ENCODE measurements at places on chromosomes 7 and 10.

- H3K4me1 ChIP-seq: no peaks in the 10 kb centered on the region
- H3K27me3 ChIP-seq: no peaks in the 10 kb centered on the region
- no peak overlapping the region for H3K4me3 ChIP-seq
Observed at GRCh38 chr7:22934473-22935065, 79.4 kb downstream of the HYCC1 start.

DNA sequence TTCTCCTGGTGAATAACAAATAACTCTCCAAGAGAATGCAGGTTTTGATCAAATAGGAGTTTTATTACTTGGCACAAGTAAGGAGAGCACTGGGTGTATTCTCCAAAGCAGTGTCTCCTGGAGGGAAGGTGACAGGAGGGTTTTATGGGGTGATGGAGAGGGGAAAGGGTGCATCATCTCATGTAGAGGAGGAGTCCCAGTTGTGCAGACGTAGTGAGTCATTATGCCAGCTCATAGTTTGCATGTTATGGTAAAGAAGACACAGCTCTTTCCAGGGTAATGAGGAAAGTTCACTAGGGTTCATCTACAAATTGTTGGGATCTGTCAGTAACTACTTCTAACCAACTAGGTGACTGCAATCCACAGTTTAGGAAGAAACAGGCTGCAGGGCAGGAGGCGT, 347.9 kb upstream of the MEOX2 start:
- no peak for DNase-seq
- peaks cover 21% of the 10 kb centered on the region for H3K27me3 ChIP-seq
- H3K27ac ChIP-seq: no peak overlapping the region
- no peak overlapping the region for H3K4me3 ChIP-seq

GRCh38 chr10:131400513-131400912, 89.0 kb upstream of the TCERG1L start:
- no peak overlapping the region for H3K4me3 ChIP-seq
- no peak overlapping the region for H3K27ac ChIP-seq
- no peaks in the 10 kb centered on the region for H3K36me3 ChIP-seq

DNA sequence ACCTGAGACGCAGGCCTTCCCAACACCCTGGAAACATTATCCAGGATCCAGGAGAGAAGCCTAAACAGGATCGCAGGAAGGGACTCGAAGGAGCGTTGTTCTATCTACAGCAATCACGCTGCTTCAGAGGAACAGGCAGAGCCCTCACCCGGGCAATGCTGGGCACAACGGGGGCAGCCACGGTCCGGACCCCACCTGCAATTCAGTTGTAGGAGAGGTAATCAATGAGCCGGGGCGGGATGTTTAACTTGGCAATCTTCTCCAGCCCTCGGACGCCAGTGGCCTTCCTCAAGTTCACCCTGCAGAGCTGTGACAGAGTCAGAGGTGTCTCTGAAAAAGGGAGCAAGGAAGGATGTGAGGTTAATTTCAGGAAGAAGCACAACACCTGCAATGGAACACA, 25.9 kb downstream of the ASB13 start:
- no peak for DNase-seq
- H3K27me3 ChIP-seq: no peaks in the 10 kb centered on the region
- no peaks in the 10 kb centered on the region for H3K4me1 ChIP-seq
- peaks cover 6% of the 10 kb centered on the region for H3K36me3 ChIP-seq
- H3K4me3 ChIP-seq: no peak overlapping the region

GRCh38 chr7:82442492-82443035, 1.0 kb downstream of the CACNA2D1 start:
- H3K4me1 ChIP-seq: no peaks in the 10 kb centered on the region
- H3K27me3 ChIP-seq: peaks cover 29% of the 10 kb centered on the region
- peaks cover 3% of the 10 kb centered on the region for H3K36me3 ChIP-seq
- no peak for DNase-seq
- H3K4me3 ChIP-seq: no peak overlapping the region
- H3K27ac ChIP-seq: no peak overlapping the region

- H3K27me3 ChIP-seq: no peaks in the 10 kb centered on the region
- peaks cover 59% of the 10 kb centered on the region for H3K36me3 ChIP-seq
- no peak overlapping the region for H3K4me3 ChIP-seq
- peaks cover 15% of the 10 kb centered on the region for H3K4me1 ChIP-seq
Observed at GRCh38 chr10:100154666-100155065, 31.2 kb downstream of the ERLIN1 start.

- peaks cover 53% of the 10 kb centered on the region for H3K4me1 ChIP-seq
- H3K27me3 ChIP-seq: no peaks in the 10 kb centered on the region
- no peak for DNase-seq
- peak overlapping the region; percentile 93 for H3K27ac ChIP-seq
Observed at GRCh38 chr7:141700848-141701371, 1.1 kb downstream of the DENND11 start.

- H3K4me3 ChIP-seq: no peak overlapping the region
- no peak for DNase-seq
- H3K27ac ChIP-seq: no peak overlapping the region
Observed at GRCh38 chr7:123415625-123416024, 118.8 kb downstream of the IQUB start.

GRCh38 chr7:45026984-45027773, 27.2 kb downstream of the CCM2 start:
- peaks cover 56% of the 10 kb centered on the region for H3K4me1 ChIP-seq
- H3K27me3 ChIP-seq: no peaks in the 10 kb centered on the region
- peak overlapping the region; percentile 85 for H3K27ac ChIP-seq
- peak overlapping the region; percentile 85 for H3K4me3 ChIP-seq
- H3K36me3 ChIP-seq: peaks cover 23% of the 10 kb centered on the region
